Cardiac atrium fibroblast (primary cell): ENCODE measurements at places on chromosomes 7 and 10. TPM values are rescaled to one million over a fixed set of nuclear protein-coding genes. Genes with fewer than 3 reads are reported as not detected.

TMEM106B gene
- 39.5 and 45.0 TPM in 2 replicates for total RNA-seq

NXPH1 gene
- not detected in 2 replicates for total RNA-seq

GIMAP4 gene
- 1.8 and 3.7 TPM in 2 replicates for total RNA-seq

AGR3 gene
- total RNA-seq = not detected in 2 replicates

ATRNL1 gene
- under 0.01 and 0.16 TPM in 2 replicates for total RNA-seq

PTPRN2 gene
- total RNA-seq = 3.4 and 4.2 TPM in 2 replicates

MUC3A gene
- not detected in 2 replicates for total RNA-seq

CDHR1 gene
- not detected in 2 replicates for total RNA-seq

SSC4D gene
- total RNA-seq = 0.16 and 0.18 TPM in 2 replicates

SRRT gene
- total RNA-seq = 43.1 and 52.2 TPM in 2 replicates

CALN1 gene
- not detected in 2 replicates for total RNA-seq

OR6V1 gene
- not detected in 2 replicates for total RNA-seq

SCART1 gene
- 0.54 TPM in 1 of 2 replicates, not detected in the other for total RNA-seq

FOXI2 gene
- not detected in 2 replicates for total RNA-seq

RSU1 gene
- total RNA-seq = 93.9 and 95.9 TPM in 2 replicates

PPP1R17 gene
- total RNA-seq = not detected in 2 replicates

TET1 gene
- 2.6 and 4.9 TPM in 2 replicates for total RNA-seq

ITPRIP gene
- 18.0 and 18.4 TPM in 2 replicates for total RNA-seq

EN2 gene
- not detected in 2 replicates for total RNA-seq

AS3MT gene
- 1.3 and 2.9 TPM in 2 replicates for total RNA-seq

METTL27 gene
- 2.1 and 4.5 TPM in 2 replicates for total RNA-seq

RADIL gene
- total RNA-seq = 0.97 and 8.8 TPM in 2 replicates

HOXA1 gene
- not detected in 2 replicates for total RNA-seq

OR9A2 gene
- not detected in 2 replicates for total RNA-seq
